Thoracic aorta (tissue), 2 donors: ENCODE measurements at places on chromosomes 1 and 21. TPM values are rescaled to one million over a fixed set of nuclear protein-coding genes. Genes with fewer than 3 reads are reported as not detected.

- no peak for DNase-seq
Measured at GRCh38 chr1:234769284-234769985, 159.5 kb upstream of the IRF2BP2 start.

GRCh38 chr1:204077979-204078696, 5.2 kb downstream of the SOX13 start:
- DNase-seq = no peak

DNA sequence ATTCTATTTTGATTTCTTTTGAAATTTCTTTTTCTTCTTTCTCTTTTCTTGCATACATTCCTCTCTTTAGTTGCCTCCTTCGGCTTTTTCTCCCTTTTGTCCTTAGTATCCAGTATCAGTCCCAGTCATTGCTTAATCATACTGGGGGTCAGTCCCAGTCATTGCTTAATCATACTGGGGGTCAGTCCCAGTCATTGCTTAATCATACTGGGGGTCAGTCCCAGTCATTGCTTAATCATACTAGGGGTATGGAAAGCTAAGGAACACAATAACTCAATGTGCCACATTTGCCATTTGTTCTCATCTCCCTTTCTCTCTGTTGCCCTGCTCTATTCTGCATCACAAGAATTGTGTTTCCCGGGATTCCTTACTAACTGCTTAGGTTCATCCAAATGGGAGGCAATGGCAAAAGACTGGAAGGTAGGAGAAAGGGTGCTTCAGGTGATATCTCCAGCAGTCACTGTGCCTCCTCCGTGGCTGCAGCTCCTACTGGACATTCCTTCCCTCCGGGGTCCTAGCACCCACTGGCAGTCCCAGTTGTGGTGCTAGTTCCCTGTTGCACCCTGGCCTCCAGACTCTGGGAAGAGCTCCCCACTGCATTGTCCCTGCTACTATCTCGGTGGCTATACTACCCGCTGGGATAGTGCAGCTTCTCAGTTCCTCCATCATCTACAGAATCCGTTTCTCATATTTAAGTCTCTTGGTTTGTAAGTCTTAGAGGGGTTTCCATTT, 32.6 kb upstream of the LAMC1 start:
- DNase-seq = no peak

- no peak for DNase-seq
Measured at GRCh38 chr21:37793660-37794059, 122.6 kb downstream of the KCNJ6 start.

DNA sequence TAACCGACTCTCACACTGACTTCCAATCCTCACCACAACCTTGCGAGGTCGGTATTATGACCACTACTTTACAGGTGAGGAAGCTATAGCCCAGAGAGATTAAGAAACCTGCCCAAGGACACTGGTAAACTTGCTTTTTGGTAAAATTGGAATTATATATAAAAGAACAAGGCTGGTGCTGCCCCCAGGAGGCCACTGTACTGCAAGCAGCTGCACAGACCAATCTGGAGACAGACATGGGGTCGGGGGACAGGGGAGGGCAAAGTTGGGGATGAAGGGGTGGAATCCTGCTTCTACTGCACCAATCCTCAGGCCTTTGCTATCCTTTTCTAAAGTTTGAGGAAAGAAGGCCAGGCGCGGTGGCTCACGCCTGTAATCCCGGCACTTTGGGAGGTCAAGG, 280.8 kb downstream of the SPATA17 start:
- no peak for DNase-seq

DNA sequence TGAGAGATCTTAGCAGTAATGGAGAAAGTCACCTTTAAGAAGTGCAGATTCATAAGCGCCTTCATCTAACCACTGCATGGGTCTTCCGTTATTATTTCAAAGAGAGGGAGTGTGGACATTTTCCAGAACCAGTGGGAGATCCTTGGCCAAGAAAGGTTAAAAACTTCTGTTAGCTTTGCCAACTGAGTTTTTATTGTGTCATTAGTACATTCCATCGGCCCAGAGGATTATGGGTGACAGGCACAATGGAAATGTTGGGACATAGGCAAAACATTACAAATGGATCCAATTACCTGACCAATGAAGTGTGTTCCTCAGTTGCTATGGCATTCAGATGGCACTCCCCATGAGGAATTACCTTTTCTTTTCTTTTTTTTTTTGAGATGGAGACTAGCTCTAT, 115.5 kb downstream of the PPIAL4G start:
- DNase-seq = no peak

DNA sequence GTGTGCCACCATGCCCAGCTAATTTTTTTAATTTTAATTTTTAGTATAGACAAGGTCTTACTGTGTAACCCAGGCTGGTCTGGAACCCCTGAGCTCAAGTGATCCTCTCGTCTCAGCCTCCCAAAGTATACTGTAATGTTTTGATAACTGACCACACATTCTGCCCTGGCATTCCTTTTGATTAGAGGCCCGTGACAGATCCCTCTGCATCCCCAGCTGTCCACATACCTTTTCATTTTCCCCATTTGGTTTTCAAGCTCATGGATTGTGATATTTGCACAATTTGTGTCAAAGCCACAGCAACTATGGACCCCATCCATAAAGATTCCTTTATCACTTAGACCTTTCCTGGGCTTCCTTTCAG, 116.8 kb upstream of the ATP1A1 start:
- no peak for DNase-seq

DNA sequence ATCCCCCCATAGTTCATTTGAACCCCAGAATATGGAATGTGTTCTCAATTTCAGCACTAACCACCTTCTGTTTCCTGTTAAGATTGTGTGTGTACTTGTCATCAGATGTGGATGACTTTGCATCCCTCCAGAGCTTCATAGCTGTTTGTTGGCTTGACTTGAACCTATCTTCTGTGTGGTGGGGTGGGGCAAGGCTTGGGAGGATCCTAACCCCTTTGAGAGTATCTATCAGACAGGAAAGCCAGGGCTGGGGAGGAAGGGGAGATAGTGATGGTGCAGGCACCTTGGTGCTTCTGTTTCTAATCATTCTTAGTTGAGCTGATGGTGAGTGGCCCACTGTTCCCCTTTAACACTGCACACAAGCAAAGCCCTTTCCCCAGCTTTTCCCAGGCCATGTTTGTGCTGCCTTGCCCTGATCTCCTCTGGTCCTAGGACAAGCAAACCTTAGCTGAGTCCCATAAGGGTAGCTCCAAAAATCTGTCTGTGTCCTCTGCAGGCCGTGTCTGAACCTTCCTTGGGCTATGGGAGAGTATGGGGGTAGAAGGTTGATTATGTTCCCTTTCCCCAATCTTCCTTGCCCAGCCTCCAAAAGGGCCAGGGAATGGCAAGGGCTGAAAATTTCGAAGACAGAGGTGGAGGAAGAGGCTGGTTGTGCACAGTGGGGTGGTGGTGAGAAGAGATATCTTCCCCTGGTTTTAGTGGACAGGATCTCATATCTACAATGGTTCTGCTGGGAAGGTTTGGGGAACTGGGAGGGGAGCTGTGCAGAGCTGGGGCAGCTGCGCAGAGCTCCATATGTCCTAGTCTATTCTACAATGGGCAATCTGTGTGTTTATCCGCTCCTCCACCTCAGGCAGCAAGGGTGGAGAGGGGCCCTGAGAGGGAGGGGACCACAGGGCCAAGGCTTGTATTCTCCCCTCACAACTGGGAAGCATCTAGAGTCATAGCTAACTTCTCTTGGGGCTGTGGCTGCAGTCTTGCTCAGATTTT, 1.4 kb downstream of the NHLH1 start:
- no peak for DNase-seq

DNA sequence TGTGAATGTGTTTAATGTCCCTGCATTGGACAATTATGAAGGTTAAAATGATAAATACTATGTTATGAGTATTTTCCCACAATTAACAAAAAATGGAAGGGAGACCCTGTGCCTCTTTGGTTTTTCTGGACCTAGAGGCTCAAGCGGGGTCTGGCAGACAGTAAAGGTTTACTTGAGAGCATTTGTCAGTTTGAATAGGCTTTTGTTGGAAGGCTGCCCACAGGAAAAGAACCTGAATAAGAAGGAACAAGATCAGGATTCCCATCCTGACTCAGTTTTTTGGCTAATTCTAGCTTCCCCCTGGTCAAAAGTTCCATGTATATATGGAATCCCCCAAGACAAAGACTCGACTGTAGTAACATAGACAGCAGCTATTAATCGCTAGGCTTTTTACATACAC, 150.9 kb upstream of the JUN start:
- no peak for DNase-seq

GRCh38 chr1:185373813-185374529, 56.9 kb upstream of the IVNS1ABP start:
- no peak for DNase-seq

GRCh38 chr1:93758842-93759515, 77.3 kb upstream of the BCAR3 start:
- DNase-seq = no peak

GRCh38 chr1:233479110-233479890, 134.6 kb upstream of the KCNK1 start:
- no peak for DNase-seq

- no peak for DNase-seq
Measured at GRCh38 chr1:29630756-29631155, 394.4 kb downstream of the PTPRU start.

DNA sequence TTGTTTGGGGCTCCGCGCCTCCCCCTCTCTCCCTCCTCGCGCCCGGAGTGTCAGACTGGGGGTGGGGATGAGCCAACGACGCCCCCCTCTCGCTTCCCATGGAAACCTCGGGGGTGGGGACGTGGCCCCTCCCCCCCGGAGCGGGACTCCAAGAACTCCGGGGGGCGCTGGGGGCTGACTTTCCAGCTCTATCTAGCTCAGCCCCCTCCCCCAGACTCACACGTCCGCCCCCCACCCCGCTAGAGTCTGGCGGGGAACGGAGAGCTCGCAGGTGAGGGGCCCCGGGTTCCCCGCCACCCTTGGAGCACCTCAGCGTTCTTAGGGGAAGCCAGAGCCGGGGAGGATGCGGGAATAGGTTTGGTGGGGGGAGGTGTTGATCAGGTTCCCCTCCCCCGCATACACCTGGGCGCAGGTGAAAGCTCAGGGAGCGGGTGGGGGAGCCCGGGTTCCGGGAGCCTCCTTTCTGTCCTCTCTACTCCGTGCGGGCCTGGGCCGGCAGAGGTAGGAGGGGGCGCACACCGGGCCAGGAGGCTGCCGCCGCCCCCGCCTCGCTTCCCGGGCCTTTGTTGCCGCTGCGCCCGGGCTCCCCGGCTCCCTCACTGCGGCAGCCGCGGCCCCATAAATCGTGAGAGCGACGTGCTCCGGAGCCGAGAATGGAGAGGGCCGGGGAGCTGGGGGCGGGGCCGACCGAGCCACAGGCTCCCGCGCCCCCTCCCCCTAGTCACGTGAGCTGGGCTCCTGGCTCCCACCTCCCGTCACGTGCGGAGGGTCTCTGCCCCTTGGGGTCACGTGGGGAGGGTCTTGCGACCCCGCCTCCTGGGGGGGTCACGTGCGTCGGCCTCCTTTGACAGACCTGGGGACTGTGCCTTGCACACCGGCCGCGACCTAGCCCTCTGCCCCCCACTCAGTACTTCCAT, 1.9 kb downstream of the EFNA3 start:
- no peak for DNase-seq

GRCh38 chr21:42429021-42429420, 25.3 kb downstream of the UBASH3A start:
- DNase-seq = no peak

GRCh38 chr1:12159816-12160215, 7.0 kb upstream of the TNFRSF1B start:
- DNase-seq = no peak

DNA sequence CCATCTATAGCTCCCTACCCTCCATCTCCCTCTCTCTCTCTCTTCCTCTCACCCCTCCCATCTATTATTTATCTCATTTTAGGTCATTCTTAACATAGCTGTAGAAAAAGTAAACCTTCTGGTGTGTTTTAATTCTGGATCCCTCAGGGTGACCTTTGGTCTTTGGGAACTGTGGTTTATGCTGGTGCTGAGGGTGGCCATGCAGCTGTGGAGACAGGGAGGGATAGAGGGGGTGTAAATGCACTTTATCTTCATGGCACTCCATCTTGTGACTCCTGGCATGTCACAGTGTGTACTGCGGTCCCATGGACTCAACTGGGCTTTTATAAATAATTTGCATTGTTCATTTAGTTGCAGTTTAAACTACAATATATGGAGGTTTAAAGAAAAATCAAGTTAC, 50.2 kb upstream of the RUNX1 start:
- no peak for DNase-seq

DNA sequence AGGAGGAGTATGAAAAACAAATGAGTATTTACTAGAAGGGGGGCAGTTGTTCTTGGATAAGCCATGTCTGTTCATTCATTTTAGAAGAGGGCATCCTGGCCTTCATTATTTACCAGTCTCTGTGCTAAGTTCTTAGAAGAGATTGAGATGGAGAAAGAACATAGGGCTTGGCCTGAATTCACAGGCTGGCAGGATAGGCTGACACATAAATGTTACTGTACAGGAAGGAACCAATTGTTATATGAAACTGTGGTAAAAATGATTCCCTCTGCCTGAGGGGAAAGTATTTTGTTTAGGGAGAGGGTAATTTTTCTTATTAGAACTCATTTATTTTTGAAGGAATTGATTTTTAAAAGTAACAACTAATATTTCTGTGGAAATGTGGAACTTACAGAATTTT, 99.5 kb downstream of the MAN1A2 start:
- no peak for DNase-seq

DNA sequence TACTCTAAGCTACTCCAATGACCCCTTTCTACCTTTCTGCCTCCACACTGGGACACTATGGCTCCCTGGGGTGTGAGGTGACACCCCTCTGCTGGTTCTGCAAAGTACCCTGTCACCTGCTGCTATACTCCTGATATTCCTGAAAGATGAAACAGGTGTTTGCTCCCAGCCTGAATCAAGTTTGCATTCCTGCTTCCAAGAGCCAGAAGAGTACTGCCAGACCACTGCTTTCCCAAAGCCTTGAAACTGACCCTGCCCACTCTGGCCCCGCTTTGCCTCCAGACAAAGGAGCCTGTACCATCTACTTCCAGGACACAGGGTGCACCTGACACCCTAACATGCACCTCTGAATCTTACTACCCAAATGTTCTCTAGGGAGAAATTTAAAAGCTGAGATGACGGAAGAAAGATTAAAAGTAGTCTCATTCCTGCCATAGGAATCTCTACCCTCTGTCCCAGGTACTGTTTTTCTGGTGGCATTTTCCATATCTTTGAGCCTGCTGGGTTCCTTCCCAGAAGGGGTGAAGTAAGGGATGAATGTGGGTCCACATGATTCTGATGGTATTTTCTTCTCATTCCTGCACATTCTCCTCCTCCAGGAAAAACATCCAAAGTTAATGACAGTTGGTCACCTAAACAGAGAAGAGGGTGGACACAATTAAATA, 70.3 kb upstream of the DUSP10 start:
- DNase-seq = no peak

- no peak for DNase-seq
Measured at GRCh38 chr1:78641558-78641957, 8.1 kb upstream of the IFI44 start.

Gene GPR37L1
- total RNA-seq = not detected

Gene NUF2
- total RNA-seq = not detected

Gene CR1L
- total RNA-seq = not detected

Gene PTPRC
- 86.8 TPM for total RNA-seq

Gene UTP11
- total RNA-seq = 14.6 TPM

Gene PROK1
- total RNA-seq = 0.27 TPM
